ENCODE measurements at places on chromosomes 5 and 9.
A peak's percentile ranks its signal among the peaks of the same experiment; 100 is the strongest.

GRCh38 chr5:42064821-42065220 is 139.7 kb downstream of the FBXO4 start:
- ATAC-seq: no peak

GRCh38 chr5:143696921-143697320 is 115.0 kb upstream of the HMHB1 start:
- ATAC-seq: no peak

DNA sequence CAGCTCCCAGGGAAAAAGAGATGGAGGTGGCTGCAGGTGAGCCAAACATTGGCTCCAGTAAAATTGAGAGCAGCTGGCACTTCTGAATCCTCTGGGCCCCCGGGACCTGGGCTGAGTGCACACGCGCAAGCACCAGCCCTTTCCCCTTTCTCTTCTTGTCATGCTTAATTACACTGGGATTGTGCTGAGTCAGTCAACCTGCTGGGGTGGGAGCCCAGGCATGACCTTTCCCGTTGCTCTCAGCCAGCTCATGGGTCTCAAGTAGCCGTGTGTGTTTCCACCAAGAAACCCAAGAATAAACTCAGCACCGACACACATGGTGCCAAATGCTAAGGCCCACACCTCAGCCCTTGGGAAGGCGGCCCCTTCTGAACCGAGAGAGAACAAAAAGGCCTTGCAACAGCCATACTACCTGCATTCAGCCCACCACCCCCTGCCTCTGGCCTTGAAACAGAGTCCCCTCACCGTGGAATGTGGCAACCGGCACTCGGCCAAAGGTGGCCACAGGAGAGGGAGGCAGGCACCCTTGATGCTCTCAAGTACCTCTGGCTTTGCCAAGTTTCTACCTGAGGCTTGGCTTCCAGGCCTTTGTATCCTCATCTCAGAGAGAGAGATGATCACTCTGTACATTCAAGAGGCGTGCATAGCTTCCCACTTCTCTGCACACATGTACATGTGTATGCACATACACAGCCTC is 28.1 kb downstream of the SLIT3 start:
- ATAC-seq: no peak

GRCh38 chr5:171475596-171475995 is 56.1 kb downstream of the FGF18 start:
- ATAC-seq: no peak

- no peak for ATAC-seq
Observed at GRCh38 chr5:13649656-13650055, 294.8 kb downstream of the DNAH5 start.

DNA sequence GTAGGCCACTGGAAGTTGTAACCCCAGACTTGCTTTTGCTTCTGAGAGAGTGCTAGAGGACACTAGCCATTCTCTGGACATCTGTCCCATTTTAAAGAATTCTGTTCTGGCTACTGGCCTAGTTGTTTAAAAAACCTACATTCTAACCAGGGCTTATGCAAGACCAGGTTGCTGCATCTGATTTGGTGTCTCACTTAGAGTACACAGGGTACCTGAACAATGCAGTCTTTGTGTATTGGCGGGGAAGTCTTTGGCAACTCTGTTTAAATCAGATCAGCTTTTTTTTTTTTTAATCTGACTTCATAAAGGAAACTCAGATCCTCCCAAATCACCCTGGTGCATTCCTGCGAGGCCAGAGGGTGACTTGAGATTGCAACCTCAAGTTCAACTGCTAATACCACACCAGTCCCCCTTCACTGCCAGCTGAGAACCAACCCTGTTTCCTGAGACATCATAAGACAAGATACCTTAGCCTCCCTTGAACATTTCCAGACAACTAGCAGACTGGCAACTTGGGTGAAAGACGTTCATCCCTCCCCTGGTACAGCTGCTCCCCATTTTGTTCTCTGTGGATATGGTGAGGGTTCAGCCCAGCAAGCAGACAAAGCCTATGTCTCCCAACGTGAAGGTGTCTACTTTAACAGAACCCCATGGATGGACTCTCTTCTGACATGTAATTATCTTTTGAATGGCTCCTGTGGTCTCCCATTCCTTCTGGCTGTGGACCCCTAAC is 27.0 kb downstream of the SKP1 start:
- ATAC-seq: no peak

GRCh38 chr5:100505984-100506670 is 29.0 kb upstream of the FAM174A start:
- ATAC-seq: no peak

GRCh38 chr9:38036359-38037084 is 32.5 kb downstream of the SHB start:
- ATAC-seq: no peak

DNA sequence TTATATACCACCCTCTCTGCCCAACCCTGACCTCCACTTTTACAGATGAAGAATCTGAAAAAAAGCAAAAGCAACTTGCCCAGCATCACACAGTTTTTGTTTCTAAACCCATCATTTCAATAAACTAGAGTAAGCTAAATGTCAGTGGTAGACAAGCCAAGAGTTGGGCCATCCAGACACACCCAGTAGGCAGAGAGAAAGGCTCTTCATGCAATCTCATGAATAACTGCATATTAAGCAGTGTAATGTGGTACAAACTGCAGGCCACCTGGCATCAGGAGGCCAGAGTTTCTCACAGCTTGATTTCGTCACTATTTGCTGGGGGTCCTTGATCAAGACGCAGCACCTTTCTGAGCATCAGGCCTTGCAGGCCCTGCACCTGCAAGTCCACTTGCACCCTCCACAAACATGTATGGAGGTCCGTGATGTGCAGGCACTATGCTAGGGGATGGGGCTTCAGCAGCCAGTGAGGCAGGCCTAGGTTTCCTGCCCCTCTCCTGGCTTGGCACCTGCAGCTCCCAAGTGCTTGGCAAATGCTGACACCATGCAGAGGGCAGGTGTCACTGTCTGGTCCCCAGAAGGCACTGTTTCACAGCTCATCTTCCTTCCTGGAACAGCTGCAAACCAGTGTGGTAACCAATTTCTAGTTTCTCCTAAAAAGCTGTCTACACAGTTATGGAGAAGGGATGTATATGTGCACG is 29.8 kb downstream of the ADAM19 start:
- no peak for ATAC-seq

DNA sequence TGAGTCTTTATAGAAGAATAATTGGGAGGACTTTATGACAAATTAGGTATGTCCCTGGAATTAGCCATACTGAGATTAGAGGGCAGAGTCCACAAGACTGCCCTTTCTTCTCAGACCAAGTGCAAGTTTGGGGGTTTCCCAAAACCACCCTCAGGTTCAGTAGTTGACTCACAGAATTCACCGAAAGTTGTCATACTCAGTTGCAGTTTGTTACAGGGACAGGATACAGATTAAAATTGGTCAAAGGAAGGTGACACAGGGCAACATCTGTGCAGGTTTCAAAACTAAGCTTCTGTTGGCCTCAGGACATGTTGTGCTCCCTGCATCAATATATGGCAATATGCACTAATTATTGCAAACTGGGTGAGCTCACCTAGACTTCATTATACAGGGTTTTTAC is 3.8 kb downstream of the RANBP17 start:
- no peak for ATAC-seq

GRCh38 chr5:128262911-128263310 is 179.3 kb downstream of the SLC12A2 start:
- no peak for ATAC-seq

DNA sequence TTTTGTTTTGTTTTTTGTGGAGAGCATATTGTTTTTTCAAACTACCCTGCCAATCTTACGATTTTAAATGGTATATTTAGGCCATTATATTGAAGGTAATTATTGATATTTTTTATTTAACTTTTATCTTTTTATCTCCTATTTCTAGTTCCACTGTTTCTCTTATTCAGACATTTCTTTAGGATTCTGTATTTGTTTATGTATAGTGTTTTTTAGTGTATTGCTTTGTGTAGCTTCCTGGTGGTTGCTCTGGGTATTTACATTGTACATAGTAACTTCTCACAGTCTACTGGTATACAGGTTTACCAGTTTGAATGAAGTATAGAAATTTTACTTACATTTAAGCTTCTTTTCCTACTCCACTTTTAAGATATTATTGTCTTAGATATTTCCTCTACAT is 63.2 kb downstream of the ERCC6L2 start:
- no peak for ATAC-seq

DNA sequence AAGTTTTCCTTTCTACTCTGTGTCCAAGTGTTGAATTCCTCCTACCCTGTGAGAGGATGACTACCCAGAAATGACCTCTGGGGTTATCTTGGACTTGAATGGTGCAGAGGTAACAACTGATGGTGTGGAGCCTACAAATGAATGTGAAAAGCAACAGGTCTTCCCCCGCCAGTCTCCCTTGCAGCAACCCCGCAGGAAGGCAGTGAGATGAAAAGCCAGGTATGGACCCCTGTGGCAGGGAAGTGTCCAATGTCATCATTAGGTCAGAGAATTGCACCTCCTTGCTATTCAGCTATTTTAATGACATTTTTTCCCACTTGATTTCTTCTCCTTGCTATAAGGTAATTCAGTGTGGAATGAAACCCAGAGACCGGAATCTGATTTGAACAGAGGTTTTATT is 58.5 kb downstream of the MAT2B start:
- ATAC-seq: no peak

DNA sequence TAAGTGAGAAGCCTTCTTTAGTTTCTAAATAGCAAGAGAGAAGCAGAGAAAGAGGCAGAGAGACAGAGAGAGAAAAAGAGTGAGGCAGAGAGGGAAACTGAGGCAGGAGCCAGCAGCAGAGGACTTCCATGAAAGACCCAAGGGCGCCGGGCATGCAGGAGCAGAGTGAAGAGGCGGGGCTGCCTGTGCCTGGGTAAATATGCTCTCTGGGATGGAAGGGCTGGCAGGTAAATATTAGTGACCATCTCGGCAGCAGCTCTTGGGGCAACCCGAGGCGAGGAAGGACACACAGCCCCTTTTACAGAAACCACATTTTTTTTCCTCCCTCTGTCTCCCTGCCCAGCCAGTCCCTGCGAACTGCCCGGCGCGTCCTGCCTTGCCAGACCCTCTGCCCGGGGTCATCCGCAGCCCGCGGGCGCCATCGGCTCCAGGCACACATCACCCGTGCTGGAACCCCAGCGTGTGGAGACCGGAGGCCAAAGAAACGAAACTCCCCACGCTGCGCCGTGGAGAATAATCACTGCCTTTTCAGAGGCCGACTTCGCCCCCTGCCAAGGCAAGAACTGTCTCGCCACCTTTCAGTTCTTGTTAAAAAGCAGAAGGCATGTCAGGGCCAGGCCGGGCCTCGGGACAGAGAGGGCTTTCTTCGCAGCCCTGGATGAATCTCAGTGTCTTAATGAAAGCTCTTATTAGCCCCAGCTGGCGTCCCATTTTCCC is 61.3 kb downstream of the BOD1 start:
- no peak for ATAC-seq

- no peak for ATAC-seq
Observed at GRCh38 chr9:137556069-137556838, 4.6 kb downstream of the MRPL41 start.

DNA sequence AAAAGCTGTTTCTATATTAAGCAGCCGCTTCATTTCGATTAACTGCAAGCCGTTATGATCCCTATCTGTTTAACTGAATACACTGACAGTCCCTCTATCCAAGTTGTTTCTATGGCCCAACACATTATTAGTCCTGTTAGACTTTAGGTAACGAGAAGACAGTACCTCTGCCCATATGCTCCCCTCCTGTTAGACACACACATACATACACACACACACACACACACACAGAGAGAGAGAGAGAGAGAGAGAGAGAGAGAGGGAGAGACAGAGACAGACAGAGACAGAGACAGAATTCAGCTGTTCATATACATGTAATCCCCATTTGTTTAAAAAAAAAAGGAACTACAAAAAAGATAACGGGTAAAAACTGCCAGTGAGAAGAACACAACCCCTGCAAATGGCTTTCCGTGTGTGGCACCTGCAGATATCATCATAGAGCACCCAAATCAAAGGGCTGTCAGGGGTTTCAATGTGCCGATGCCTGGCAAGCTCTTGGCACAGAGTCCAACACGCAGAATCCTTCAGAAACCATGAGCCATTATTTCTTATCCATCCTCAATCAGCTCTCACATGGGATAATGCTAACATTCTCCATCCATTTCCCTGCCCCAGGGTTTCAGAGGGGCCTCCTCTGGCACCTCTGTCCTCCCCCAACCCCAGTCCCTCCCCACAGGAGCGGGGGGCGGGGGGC is 144.0 kb downstream of the MYO10 start:
- no peak for ATAC-seq

DNA sequence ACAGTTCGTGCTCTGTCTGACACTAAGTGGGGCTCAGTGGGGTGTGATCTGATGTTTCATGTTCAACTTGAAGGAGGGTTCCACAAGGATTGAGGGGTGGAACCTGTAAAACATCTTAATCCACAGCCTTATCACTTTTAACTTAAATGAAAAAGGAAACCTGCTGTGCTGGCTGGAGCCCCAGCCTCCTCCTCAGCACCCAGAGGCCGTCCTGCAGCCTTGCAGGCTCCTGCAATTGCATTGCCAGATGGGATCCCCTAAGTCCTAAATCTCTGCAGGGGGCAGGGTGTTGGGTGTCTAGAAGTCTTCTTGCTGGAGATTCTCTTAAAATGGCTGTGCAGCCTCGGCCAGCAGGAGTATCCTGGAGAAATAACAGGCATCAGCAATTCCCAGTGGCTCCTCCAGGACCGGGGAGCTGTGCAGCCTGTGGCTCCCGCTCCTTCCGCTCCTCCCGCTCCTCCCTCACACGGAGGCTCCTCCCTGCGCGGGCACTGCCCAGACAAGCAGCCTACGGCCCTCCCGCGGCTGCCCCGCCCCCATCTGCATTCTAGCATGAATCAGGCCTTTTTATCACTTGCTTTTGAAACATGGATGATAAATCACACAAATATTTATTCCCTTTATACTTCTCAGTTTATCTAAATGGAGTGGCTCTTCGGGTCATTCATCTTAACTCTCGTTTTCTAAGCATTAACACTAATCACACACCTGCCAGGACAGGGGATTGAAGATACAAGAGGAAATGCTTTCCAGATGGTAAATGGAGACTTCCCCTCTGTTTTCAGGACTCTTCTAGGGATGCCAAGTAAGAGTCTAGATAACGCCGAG is 131.0 kb downstream of the ADAMTS16 start:
- ATAC-seq: peak; percentile 79

DNA sequence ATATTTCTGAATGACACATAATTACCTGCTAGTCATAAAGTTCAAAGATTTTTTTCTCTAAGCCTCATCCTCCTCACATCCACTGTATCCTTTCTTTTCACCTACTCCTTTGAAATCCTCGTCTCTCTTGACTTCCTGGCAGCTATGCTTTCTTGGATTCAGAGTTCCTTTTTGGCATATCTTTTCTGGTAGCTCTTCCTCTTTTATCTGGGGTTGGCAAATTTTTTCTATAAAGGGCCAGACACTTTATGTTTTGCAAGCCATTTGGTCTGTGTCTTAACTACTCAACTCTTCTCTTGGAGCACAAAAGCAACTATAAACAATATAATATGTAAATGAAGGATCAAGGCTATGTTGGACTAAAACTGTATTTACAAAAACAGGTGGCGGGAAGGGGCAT is 197.5 kb downstream of the KIAA0825 start:
- no peak for ATAC-seq

- no peak for ATAC-seq
Observed at GRCh38 chr5:134079748-134080581, 34.5 kb upstream of the TCF7 start.

- ATAC-seq: no peak
Observed at GRCh38 chr9:83472764-83473163, 65.4 kb downstream of the FRMD3 start.
